ENCODE measurements at places on chromosomes 3 and 15. TPM values are rescaled to one million over a fixed set of nuclear protein-coding genes. Genes with fewer than 3 reads are reported as not detected.

The LNP1 gene
- total RNA-seq = 3.1 TPM

The OCA2 gene
- total RNA-seq = not detected

DNA sequence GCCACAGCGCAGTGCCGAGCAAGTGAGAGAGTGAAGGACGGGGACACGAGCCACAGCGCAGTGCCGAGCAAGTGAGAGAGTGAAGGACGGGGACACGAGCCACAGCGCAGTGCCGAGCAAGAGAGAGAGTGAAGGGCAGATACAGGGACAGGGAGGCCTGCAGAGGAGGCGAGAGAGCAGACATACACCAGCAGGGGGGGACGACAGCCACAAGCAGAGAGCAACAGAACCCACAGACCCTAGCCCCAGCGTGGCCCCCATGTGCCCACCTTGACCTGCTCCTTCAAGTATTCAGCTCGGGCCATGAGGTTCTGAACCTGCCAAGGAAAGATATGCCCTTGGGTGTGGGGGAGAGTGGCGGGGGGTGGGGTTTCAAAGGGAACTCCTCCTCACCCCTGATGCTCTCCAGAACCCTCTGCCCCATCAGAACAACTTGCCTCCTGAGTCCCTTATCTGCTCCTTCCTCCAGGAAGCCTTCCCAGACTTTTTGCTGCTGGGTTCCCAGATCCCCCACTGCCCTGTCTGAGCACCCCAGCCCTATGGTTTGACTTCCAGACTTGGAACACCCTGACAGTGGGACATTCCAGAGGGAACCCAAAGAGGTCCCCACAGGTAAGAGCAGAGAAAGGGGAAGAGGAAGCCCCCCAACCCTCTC is 5.3 kb downstream of the ULK3 start:
- no peak for DNase-seq

DNA sequence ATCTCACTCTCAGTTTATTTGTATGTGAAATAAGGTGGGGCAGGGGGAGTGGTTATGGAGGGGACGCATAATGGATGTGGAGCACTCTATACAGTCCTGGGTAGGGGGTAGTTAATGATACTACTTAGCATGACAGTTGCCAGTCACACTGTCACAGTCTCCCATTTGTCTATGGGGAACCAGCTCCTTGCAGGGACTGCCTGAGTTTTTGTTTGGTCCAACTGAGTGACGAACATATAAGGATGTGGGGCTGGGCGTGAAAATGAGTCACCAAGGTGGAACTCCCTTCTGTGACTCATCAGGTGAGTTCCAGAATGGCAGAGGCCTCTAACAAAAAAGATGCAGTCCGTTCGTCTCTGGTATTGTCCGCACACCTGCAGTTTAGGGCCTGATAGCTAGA is 235.3 kb upstream of the ST8SIA2 start:
- DNase-seq = peak; percentile 44

The FEZF2 gene
- total RNA-seq = not detected
